ENCODE measurements at places on chromosomes 12 and 14.

DNA sequence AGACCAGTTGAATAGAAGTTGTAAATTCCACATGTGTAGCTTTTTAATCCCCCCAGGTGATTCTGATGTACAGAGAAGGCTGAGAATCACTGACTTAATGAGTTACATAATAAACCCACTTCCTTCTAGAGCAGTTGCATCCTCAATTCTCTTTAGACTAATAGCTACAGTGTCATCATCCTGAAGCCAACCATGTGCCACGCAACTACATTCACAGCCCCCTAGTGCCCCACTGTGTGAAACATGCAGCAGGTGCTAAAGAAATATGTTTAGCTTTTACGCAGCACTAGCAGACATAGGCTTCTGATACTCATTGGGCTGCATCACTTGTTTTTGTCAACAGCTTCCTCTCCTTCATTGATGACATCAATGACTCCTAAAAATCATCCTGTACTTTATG is 1168.3 kb downstream of the BCL11B start:
- no peak for DNase-seq

DNA sequence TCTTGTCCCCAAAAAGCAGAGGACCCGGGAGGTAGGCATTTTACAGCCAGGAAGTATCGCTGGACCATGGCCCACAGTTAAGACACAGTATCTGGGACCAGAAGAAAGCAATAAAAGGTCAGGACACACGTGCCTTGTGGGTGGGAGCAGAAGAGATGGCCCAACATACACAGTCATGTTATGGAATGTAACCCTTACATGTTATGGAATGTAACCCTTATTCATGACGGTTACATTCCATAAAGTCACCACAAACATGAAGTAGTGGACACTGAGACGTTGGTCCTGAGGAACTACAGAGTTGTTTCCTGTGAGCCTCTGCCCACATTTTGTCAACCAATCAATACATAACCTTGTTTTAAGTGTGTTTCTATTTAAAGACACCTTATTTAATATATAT is 285.6 kb upstream of the FKBP4 start:
- no peak for DNase-seq

GRCh38 chr14:54420478-54421142 is 20.6 kb downstream of the CNIH1 start:
- no peak for DNase-seq

DNA sequence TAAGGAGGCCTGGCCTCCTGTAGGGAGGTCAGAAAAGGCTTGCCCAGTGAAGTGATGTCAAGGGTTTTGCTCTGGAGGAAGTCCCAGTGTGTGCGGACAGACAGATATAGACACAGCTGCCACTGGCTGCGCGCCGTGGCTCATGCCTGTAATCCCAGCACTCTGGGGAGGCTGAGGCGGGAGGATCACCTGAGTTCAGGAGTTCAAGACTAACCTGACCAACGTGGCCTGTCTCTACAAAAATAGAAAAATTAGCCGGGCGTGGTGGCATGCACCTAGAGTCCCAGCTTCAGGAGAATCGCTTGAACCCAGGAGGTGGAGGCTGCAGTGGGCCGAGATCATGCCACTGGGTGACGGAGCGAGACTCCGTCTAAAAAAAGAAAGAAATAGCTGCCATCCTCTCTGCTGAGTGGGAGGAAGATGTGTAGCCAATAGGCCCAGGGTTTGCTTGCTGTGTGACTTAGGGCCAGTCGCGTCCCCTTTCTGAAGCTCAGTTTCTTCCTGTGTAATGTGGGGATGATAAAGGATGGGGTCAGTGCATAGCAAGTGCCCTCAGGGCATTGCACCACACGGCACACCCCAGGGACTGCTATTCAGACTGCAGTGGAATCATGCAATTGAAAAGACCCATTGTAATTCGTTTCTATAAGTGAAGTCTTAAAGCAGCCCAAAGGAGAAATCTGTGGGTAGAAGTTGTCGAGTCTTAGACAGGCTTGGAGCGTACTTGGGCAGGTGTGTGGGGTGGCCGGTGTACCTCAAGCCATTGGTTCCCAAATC is 18.7 kb upstream of the MLEC start:
- DNase-seq, result no peak

- no peak for DNase-seq
Observed at GRCh38 chr14:99163446-99163845, 108.6 kb downstream of the BCL11B start.

- peak; percentile 82 for DNase-seq
Observed at GRCh38 chr14:74922752-74923401, at the start of gene RPS6KL1. Gene RPS6KL1, minus strand, starts transcription at chr14:74923260. Its CDS starts 1,719 bp downstream, at chr14:74921541.

DNA sequence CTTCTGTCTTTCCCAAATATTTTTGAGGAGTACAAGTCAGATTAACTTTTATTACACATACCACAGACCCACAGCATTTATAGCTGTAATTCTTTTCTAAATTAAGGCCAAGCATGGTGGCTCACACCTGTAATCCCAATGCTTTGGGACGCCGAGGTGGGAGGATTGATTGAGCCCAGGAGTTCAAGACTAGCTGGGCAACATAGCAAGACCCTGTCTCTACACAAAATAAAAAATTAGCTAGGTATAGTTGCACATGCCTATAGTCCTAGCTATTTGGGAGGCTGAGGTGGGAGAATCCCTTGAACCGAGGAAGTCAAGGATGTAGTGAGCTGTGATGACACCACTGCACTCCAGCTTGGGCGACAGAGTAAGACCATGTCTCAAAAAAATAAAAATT is 7.0 kb downstream of the DUSP16 start:
- no peak for DNase-seq

- DNase-seq, result no peak
Observed at GRCh38 chr12:94732367-94732990, 82.1 kb upstream of the TMCC3 start.

- DNase-seq, result no peak
Observed at GRCh38 chr12:31522607-31523006, 68.3 kb downstream of the DENND5B start.

DNA sequence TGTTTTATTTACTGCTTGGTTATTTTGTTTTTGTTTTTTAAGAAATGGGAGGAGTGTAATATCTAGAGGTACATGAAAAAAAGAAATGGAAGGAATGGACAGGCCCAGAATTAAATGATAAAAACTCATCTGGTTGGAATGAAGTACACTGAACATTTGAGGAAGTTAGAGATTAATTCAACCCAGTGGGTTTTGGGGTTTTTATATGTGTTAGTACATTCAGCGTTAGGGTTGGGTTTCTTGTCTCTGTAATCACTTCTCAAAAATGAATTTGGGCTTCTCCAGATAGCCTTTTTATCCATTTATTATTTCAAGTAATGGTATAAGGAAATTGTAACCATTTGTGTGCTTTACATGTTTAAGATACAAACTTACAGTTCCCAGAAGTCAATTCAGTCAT is 19.5 kb upstream of the NUP107 start:
- DNase-seq, result no peak

GRCh38 chr12:93638095-93638494 is 39.1 kb upstream of the CRADD start:
- no peak for DNase-seq

DNA sequence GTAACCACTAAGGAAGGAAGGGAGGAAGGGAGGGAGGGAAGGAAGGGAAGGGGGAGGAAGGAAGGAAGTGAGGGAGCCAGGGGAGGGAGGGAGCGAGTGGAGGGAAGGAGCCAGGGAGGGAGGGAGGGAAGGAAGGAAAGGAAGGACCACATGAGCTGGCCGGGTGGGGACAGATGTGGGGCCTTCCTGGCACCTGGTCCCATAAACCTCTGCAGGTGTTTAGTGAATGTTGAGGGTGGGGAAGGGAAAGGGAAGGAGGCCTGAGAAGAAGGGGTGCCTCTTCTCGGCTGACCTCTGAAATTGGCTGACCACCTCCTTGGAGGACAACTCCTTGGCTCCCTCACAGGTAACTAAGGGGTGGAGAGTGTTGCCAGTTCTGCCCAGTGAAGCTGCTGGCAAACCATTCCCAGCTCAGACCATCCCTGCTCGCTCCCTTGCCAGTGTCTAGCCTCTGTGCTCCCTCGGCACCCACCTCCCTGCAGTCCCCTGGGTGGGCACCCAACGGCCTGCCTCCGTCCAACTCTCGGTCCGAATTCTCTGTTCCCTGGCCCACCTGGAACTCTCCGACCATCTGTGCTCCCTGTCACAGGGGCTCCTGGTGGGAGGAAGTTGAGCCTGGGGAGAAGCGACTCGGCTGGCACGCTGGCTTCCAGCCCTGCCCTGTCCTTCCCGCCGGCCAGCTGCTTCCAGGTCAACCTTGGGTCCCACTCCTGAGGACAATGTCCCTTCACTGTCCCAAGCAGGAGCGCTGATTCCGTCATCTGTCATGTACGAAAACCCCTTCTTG is 12.2 kb upstream of the PPP1R13B start:
- DNase-seq, result no peak

GRCh38 chr14:96624661-96625425 is 122.7 kb downstream of the PAPOLA start:
- no peak for DNase-seq

DNA sequence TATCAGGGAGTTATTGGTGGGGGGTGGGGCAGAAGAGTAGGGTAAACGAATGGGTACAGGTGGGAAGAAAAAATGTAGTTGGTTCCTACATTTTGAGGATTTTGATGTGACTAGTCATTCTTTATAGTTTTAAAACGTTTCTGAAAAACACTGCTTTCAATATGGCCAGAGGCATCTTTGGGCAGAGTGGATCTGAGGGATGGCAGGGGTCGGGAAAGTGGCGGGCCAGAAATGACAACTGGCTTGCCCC is 527 bp upstream of the ATP23 start:
- DNase-seq, result no peak

DNA sequence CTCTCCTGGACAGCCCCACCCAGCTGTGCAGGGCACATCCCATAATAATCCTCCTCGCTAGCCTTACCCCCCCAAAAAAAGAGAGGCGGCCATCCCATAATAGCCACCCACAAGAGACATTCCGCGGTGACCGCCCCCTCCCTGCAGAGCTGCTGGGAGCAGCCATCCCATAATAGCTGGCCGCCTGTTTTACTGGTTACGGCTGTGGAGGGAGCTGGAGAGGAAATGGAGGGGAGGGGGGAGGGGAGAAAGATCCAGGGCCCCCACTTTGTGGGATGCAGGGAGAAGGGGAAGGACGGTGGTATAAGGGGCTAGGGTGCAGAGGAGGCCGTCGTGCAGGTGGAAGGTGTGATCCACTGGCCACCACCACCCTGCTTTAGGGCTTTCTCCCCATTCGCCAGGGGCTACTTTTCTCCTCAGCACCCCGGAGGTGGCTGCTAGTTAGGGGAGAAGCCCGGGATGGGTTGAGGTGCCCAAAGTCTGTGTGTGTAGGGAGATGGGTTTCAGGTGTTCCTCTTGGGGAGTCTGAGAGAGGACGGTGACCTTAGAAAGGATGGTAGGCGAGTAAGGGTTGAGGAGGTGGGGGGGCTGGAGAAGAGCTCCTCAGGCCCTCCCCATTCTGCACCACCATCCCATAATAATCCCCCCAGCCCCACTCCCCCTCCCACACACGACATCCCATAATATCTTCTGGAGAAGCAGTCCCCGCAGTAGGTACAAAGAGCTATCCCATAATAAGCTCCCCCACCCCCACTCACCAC is 6.0 kb upstream of the CHD4 start:
- peak; percentile 51 for DNase-seq

GRCh38 chr14:102663440-102663839 is 71.0 kb downstream of the RCOR1 start:
- no peak for DNase-seq

DNA sequence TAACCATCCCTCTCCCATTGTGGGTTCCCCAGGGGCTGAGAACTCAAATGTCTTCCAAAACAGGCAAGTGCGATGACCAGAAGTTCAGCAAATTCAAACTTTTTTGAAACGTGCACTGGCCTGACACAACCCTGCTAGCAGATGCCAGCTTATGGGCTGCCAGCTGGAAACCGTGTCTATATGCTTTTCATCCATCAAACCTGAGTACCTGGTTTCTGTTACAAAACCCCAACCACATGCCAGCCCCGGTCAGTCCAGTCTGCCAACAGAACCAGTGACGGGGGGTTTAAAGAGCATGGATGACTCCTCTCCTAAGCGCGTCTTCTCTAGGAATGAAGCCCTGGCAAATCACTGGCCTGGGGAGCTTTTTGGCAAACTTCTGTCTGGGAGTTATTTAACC is 189.7 kb downstream of the TTC7B start:
- DNase-seq, result no peak

DNA sequence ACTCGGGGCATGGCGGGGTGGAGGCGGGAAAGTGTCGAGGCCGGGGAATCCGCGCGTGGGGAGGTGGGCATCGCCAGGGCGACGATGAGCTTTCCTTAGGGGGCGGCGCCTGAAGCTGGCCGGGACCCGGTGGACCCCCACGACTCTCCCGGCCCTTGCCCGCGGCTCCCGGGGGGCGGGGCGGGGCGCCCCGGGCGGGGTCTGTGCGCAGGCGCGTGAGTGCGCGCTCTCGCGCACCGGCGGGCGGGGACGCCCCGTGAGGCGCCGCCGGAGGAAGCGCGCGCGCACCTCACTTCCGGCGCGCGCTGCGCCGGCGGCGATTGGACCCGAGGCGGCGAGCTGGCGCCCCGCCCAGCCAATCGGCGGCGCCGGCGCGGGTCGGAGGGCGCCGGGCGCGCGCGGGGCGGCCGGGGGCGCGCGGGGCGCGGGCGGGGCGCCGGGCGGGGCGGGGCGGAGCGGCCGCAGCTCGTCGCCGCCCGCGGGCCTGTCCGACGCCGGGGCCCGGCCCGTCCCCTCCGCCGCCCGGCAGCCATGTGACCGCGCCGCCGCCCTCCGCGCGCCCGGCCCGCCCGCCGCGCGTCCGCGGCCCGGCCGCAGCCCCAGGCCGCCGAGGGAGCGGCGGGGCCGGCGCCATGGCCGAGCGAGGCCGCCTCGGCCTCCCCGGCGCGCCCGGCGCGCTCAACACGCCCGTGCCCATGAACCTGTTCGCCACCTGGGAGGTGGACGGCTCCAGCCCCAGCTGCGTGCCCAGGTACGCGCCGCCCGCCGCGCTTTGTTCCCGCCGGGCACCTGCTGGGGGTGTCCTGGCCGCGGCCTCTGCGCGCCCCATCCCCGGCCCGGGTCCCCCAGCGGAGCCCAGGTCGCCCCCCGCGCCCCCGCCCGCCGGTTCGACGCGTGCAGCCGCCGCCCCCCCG is at the start of gene PACS2:
Gene PACS2 (plus strand): TSS at position 462 of the 914 bp plus-strand sequence. CDS start 171 bp downstream, at position 633.
- DNase-seq, result peak; percentile 90

- no peak for DNase-seq
Observed at GRCh38 chr14:96626916-96627315, 124.7 kb downstream of the PAPOLA start.

DNA sequence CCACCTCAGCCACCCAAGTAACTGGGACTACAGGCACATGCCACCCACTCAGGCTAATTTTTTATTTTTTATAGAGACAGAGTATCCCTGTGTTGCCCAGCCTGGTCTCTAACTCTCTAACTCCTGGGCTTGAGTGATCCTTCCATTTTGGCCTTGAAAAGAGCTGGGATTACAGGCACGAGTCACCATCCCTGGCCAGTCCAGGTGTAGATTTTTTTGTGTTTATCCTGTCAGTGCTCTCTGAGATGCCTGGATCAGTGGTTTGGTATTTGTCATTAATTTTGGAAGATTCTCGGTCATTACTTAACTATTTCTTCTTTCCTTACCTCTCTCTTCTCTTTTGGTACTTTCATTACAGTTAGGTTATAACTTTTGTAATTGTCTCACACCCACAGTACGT is 5.3 kb upstream of the HIF1A start:
- no peak for DNase-seq
